DMS153 (cell line): ENCODE measurements at places on chromosomes 7 and 10.
A peak's percentile ranks its signal among the peaks of the same experiment; 100 is the strongest.

- DNase-seq: no peak
Measured at GRCh38 chr10:69856601-69857166, 55.0 kb downstream of the COL13A1 start.

GRCh38 chr10:35506741-35507140 is 98.4 kb upstream of the GJD4 start:
- no peak for DNase-seq

GRCh38 chr7:138979226-138979979 is 1.8 kb downstream of the KIAA1549 start:
- no peak for DNase-seq

DNA sequence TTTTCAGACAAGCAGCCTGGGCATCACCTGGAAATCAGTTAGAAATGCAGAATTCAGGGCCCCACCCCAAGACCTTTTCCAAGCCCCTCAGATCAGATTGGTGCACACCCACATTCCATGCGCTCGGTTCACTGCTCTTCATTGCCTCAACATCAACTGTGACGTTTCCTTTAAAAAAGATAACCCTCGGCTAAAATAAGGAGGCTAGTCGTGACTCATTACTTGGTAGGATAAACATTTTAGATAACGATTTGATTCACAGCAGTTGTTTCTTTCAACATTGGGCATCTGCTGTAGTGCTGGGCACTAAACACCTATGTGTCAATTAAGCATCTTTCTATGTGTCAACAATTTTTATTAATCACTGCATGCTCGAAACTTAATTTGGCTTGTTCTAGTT is 191.1 kb upstream of the LRGUK start:
- DNase-seq: no peak

DNA sequence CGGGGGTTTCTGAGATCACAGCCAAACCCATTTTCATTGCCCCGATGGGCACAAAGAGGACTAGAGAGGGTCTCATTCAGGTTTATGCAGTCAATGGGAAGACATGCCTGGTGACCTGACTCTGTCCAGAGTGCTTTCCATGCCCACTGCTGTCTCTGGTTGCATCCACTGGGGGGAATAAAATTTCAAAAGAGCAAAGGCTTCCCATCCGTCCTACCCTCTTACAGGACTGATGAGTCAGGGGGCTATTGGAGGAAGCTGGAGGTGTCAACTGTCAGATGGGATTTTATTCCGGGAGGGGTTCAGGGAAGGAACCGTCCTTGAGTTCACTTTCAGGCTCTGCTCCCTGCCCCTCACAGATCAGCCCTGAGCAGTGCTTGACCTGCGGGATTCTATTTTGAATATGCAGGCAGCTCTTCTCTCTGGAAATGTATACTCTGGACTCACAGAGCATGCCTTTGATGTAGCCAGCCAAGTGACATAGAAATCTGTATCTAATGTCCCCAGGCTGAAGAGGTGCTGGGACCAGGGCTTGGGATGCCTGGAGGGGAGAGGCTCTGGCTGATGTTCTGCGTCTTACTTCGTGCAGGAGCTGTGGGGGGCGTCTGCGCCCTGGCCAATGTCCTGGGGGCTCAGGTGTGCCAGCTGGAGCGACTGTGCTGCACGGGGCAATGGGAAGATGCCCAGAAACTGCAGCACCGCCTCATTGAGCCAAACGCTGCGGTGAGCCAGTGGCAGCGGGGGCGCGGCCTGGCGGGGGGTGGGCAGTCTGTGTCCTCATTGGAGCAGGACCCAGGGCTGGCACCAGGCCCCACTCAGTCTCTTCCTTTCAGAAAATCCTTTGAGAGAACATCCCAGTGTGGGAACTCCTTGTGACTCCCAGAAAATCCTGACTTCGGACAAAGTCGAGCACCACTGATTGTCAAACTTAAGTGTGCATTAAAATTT is 12.0 kb downstream of the C10orf62 start:
- no peak for DNase-seq

DNA sequence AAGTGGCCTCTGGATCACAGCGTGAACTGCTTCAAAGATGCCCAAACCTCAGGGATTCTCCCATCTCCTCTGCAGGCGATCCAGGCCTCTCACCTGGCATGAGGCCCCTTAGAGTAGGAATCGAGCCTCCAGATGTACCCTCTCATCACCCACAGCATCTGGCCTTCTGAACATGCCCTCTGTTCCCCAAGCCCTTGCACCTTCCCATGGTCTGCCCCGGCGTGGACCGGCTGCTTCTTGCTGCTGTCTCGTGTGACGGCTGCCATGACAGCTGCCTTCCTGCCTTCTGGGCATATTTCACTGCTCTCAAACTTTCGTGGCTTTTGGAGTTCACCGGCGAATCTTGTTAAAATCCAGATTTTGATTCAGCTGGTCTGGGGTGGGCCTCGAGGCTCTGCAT is 157.2 kb upstream of the NPS start:
- DNase-seq: no peak

GRCh38 chr10:127449490-127449889 is 99.6 kb upstream of the NPS start:
- DNase-seq: peak; percentile 48

GRCh38 chr10:117747636-117748035 is 205.1 kb downstream of the EMX2 start:
- DNase-seq: no peak

DNA sequence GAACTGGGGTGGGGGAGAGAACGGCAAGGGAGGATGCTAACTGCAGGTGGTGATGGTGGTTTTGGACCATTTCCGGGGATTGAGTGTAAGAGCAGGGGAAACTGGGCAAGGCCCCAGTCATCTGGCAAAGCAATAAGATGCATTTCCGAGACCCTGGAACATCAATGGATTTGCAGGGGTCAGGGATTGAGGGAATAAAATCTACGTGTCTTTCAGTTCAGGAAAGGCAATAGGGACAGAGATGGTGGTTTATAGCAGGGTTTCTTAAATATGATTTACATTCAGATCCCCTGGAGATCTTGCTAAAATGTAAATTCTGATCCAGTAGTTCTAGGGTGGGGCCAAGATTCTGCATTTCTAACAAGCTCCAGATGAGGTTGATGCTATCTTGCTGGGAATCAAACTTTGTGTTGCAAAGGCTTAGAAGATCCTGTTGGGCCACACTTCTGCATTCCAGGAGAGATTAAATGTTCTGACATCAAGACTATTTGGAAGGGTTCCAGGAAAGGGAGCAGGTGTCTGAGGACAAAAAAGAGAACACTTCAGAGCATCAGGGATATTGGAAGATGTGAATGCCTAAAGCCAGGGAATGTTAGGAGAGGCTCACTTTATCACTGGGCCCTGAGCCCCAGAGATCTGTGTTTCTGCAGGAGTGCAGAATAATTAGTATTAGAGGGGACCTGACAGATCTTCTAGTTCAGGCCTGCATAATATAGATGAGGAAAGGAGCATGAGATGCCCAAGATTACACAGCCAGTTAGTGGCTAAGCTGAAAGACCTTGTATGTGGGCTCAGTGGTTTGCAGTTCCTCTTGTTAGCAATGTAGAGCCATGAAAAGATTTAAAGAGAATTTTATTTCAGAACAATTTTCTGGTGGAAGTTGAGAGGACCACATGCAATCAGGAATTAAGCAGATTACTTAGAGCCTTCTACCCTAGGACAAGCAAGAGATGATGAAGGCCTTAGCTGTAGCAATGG is 32.4 kb downstream of the BLNK start:
- no peak for DNase-seq

DNA sequence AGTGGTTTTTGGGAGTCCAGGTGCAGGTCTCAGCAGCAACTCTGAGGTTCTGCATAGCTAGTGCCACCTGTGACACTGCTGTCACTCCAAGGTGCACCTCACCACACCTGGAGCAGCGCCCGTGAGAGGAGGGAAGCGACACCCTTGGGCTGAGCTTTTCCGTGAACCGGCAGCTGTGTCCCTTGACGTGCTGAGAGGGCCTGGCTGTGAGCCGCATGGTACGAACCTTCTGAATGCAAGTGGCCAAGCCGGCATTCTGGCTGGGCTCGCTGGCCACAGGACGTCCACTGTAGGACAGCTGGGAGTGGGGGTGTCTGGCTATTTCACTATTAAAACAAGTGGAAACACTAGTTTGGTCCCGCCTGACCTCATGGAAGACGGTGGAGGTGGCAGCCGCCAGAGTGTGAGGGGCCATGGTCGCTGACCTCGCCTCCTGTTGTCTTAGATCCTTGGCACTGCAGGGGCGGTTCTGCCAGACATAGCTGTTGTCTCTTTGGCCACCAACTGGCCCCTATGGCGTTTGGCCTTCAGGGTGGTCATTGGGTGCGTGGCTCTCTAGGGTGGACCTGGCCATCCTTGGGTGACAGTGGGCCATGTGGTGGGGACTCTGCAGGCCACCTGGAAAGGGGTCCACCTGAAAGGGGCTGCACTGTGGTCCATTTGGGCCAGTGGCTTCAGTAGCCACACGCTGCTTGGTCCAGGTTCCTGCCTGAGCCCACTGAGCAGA is 12.9 kb downstream of the INPP5A start:
- peak; percentile 36 for DNase-seq

- no peak for DNase-seq
Measured at GRCh38 chr10:53403688-53404087, 631.1 kb upstream of the MBL2 start.

DNA sequence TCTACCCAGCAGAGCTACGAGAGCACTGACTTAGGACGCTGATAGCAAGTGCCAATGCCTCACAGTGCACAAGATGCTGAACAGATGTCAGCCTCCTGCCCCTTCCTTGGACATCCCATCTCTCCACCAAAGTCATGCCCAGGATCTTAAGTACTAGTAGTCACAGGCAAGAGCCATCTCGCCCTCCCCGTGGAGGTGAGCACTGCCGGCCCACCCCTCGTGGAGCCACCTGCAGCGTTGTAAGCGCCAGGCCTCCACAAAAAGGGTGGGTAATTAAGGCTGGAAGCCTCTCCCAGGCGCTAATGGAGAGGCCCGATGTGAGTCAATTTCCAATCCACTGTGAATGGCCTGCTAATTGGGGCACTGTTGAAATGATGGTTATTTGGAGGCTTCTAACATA is 156.2 kb downstream of the GRID1 start:
- DNase-seq: no peak

DNA sequence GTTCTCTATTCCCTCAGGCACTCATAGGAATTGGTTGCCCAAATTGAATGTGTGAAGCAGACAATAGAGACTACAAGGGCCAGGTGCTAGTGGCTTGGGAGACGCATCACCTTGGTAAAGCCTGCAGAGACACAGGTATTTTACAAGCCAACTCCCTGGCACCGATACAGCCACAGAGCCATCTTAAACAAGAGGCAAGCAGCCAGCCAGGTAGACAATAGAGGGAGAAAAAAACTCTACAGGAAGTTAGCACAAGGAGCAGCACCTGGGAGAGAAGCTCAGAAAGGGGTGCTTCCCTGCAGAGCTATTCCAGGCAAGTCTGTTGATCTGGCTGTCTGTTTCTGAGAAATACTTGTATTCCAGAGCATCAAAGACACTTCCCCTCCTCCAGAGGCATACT is 43.0 kb upstream of the CDK1 start:
- peak; percentile 26 for DNase-seq
